Occipital lobe (tissue), 3 donors: ENCODE measurements at places on chromosomes 11 and 22. TPM values are rescaled to one million over a fixed set of nuclear protein-coding genes. Genes with fewer than 3 reads are reported as not detected.

DNA sequence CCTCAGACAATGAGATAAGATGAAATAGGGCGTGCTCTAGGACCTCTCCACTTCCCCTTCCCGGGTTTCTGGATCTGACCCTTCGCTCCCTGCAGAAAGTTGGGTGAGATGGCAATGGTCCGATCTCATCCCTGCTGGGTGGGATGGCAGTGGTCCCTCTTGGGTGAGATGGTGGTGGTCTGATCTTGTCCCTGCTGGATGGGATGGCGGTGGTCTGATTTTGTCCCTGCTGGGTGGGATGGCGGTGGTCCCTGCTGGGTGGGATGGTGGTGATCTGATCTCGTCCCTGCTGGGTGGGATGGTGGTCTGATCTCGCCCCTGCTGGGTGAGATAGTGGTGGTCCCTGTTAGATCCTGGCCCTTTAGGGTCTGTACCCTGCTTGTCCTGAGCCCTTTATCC, 21.3 kb downstream of the ST14 start:
- DNase-seq: no peak

- DNase-seq: no peak
These were observed 511.2 kb upstream of the RAG2 start for GRCh38 chr11:37109286-37109585.

DNA sequence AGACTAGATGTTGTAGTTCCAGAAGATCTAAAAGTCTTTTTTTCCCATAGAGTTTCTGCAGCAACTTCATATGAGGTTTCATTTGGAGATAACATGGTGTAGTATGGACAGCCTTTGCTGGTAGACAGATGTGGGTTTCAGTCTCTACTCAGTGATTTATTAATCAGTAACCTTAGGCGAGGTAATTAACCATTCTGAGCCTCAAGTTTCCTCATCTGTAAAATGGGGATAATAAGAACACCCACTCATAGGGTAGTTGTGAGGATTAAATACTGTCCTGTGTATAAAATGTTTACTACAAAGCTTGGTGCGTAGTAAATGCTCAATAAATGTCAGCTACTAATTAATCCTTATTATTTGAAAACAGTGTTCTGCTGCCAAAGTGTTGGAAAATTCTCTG, 16.8 kb downstream of the POU2F3 start:
- no peak for DNase-seq

DNA sequence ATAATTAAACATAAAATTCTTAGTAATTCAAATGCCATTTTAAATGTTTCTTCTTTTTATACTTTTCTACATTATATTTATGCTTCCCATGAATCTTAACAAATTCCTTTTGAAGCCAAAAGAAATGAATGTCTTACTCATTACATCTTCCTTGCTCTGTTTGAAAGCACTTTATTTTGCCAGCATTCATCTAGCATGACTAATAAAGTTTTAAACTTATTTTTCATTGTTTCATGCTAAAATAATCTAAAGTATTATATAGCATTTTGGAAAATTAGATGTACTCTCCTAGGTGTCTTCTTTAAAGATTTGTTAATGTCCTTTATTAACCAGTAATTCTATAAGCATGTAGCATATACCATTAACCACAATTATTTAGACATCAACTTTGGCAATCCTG, 9.7 kb upstream of the PIWIL4 start:
- DNase-seq: no peak

- DNase-seq: peak; percentile 45
These were observed 30.9 kb upstream of the CACNG2 start for GRCh38 chr22:36734171-36735058.

GRCh38 chr11:8293171-8293570, 29.5 kb upstream of the LMO1 start:
- no peak for DNase-seq

- no peak for DNase-seq
These were observed 39.0 kb upstream of the SUSD2 start for GRCh38 chr22:24142241-24142640.

GRCh38 chr22:21666786-21667185, 974 bp downstream of the PPIL2 start:
- DNase-seq: no peak

- DNase-seq: no peak
These were observed 558.1 kb downstream of the ETS1 start for GRCh38 chr11:128029219-128029722.

- DNase-seq: no peak
These were observed 485.4 kb downstream of the SOX6 start for GRCh38 chr11:15870911-15871310.

- DNase-seq: no peak
These were observed 25.5 kb upstream of the DGKZ start for GRCh38 chr11:46321757-46322156.

DNA sequence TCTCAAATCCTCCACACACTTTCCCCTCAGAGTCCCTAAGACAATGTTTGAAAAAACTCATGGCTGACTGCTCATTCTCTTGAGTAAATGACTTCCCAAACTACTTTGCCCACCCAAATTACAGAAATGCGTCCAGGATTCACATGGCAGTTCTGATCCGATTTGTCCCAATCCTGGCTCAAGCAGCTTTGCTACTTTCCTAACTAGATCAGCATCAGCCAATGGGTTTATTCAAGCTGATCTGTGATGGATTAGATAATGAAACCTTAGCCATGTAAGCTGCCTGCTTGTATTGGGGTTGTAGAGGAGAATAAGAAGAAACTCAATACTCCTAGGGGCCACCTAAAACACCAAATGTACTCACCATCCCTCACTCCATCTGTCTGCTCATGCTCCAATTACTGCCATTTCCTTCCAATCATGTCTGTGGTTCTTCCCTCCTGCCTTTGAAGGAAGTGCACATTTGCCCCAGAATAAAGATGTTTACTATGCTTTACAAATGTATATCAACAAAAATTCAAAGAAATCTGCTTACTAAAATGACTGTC, 6.9 kb downstream of the RBFOX2 start:
- no peak for DNase-seq

DNA sequence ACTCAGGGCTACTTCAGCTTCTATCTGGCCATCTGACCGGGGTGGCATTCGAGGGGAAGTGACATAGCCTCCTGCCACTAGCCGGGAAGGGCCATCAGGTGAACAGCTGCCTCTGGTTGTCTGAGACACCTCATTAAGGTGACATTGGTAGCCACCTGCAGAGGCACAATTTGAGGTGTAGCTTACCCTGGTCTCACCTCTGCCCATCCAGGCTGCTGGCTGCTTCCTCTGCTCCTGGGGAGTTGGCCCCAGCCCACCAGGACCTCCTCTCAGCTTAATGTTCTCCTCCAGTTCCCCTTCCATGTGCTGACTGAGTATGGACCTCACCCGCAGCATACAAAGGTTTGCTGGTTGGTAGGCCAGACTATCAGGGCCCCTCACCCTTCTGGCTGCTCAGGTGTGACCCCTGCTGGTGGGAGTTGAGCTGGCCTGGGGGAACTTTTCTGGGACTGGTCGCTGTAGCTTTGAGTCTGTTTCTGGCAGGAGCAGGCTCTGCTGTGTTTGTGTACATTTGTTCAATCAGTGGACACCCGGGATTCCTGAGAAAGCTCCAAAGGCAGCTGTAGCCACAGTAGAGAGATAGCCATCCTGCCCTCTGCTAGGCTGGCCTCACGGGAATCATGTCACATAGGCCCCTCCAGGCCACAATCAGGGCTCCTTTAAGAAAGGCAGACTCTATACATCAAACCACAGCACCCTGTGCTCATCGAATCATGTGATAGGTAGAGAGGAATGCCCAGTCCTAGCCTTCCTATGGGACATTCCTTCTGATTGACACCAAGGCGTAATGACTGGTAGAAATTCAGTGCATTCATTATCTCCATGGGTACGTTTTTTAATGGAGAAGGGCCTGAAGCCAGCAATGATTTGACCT, 295.1 kb upstream of the PLET1 start:
- DNase-seq: peak; percentile 37

GRCh38 chr22:33562501-33562900, 357.8 kb downstream of the LARGE1 start:
- no peak for DNase-seq

- DNase-seq: no peak
These were observed 1.6 kb downstream of the MCAM start for GRCh38 chr11:119315131-119316015.

- no peak for DNase-seq
These were observed 130.8 kb downstream of the HIPK3 start for GRCh38 chr11:33387996-33388395.

GRCh38 chr11:1791912-1792311, 28.2 kb upstream of the CTSD start:
- no peak for DNase-seq

- DNase-seq: no peak
These were observed 7.0 kb downstream of the DIXDC1 start for GRCh38 chr11:111944139-111944538.

- DNase-seq: no peak
These were observed 116.2 kb downstream of the KIF18A start for GRCh38 chr11:27991736-27992135.

- DNase-seq: no peak
These were observed 135.4 kb upstream of the LARGE1 start for GRCh38 chr22:34055525-34056200.

DNA sequence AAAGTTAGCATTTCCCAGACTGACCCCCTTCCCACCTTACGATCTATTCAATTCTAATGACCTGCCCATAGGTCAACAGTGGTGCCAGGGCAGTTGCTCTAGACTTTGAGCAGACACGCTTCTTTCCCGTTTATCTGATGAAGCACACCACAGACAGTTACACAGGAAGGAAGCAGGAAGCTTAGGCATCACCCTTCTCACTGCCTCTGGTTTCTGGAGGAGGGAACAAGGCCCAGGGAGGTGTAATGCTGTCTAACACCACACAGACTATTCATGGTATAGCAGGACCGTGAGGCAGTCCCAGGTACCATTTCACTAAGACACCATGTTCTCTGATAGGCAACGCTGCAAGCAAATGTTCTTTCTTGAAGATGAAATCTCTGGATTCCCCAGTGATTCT, 279.4 kb downstream of the NTM start:
- DNase-seq: no peak

DNA sequence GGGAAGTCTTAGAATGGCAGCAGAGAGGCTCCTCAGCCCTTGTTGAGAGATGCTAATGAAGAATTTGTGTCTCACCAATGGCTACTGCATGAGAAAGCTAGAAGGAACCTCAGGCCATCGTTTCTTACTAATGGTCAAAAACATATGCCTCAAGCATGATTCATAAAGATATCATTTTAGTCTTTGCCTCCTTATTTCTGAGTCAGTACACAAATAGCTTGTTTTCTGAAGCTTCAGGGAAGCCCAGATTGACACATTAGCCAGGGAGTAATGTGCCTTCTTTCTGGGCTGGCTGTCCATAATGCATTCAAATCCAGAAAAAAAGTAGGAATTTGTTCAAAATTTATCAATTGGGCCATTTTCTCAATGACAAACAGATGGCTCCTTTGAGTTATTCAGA, 169.4 kb upstream of the ZBED5 start:
- no peak for DNase-seq

HOATZ gene
- total RNA-seq: not detected

MS4A4A gene
- 4.4 TPM for total RNA-seq

BCO2 gene
- 2.8 TPM for total RNA-seq

MUC5AC gene
- not detected for total RNA-seq

SCGB1C1 gene
- total RNA-seq: not detected

GAL gene
- not detected for total RNA-seq

KDM4D gene
- total RNA-seq: 1.9 TPM

SNX15 gene
- total RNA-seq: 19.0 TPM

RGL4 gene
- total RNA-seq: not detected

OR4A16 gene
- total RNA-seq: not detected
